HFFc6 (cell line): ENCODE measurements at places on chromosomes 2 and 18.
A peak's percentile ranks its signal among the peaks of the same experiment; 100 is the strongest.

- peak; percentile 86 for DNase-seq
These were observed 119.1 kb upstream of the STPG4 start for GRCh38 chr2:47274054-47274782.

GRCh38 chr2:113233593-113234550, 44.8 kb downstream of the PAX8 start:
- DNase-seq, result no peak

DNA sequence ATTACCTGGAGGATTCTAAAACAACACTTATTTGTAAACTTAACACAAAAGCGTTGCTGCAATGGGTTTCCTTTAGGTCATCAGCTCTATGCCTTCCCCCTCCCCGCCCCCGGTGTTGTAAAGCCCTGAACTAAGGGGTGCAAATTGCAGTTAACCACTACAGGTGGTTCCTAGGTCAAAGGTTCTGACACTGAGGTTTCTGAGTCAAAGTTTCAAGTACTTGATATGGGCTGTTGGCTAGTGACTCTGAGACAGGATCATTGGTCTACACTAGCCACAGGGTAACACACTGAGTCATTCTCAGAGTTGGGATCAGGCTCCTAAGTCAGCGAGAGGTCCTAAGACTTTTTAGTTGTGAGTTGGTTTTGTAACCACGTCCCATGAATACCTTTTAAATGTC, 15.4 kb downstream of the IL1B start:
- no peak for DNase-seq

DNA sequence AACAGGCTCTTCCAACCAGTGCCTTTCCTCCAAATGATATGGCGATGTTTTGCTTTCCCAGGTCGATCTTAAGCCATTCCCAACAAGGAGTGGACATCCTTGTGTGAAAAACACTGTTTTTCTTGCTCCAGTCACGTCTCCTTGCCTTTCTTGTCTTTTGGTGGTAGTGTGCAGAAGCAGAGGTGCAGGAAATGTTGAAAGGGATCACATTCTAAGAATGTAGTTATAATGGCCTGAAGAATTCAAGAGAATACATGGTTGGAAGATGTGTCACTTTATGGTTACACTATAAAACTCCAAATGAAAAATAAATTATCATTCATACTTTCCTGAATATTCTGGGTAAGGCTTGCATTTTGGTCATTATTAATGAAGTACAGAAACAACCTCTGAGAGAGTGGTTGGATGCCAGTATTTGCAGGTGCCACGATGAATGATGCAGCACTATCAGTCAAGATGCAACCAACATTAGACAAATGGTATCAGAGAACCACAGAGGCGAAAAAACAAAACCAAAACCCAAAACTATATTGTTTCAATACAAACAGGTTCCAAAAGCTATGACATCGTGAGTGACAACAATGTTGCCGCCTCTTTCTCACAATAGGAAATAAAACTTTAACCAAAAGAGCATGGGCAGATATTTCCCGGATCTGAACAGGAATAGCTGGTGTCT, 27.5 kb upstream of the POLE4 start:
- peak; percentile 43 for DNase-seq

DNA sequence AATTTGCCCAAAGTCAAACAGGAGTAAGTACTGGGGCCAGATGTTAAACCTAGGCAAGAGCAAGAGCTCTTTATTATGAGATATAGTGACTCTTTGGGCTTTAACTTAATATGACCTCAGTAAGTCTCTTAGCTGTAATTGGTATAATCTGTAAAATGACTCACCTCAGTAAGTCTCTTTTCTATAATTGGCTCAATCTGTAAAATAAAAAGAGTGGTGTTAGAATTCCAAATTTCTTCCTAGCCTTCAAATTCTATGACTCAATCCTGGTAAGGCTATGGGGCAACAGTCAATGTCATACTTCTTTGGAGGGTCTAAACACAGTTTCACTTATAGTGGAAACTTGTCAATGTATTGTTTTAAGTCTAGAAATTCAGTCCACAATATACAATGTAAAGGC, 1608.9 kb upstream of the PIK3C3 start:
- no peak for DNase-seq

DNA sequence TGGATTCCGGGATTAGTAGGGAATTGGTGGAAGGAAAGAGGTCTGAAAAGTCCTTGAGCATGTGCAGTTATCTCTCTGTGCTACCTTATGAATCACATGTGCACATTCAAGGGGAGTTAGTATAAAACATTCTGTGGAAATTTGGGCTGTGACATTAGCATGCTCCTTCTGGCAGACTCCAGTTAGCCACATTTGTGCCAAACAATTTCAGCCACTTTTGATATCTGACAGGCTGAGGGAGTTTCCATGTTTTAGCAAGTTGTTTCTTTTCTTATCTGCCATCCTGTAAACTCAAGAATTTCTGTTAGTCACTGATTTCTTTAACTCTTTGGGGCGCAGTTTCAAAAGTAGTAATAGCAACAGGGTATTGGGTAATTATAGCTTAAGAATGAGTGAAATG, 28.3 kb upstream of the GYPC start:
- DNase-seq, result no peak
